HL-60 (cell line): ENCODE measurements at places on chromosomes 3 and 15.

GRCh38 chr3:30012941-30013543 lies 593.4 kb upstream of the TGFBR2 start:
- DNase-seq = peak; percentile 61

- DNase-seq = no peak
Measured at GRCh38 chr3:38205472-38205805, 40.1 kb downstream of the OXSR1 start.

GRCh38 chr3:25581823-25582222 lies 82.9 kb downstream of the TOP2B start:
- no peak for DNase-seq

DNA sequence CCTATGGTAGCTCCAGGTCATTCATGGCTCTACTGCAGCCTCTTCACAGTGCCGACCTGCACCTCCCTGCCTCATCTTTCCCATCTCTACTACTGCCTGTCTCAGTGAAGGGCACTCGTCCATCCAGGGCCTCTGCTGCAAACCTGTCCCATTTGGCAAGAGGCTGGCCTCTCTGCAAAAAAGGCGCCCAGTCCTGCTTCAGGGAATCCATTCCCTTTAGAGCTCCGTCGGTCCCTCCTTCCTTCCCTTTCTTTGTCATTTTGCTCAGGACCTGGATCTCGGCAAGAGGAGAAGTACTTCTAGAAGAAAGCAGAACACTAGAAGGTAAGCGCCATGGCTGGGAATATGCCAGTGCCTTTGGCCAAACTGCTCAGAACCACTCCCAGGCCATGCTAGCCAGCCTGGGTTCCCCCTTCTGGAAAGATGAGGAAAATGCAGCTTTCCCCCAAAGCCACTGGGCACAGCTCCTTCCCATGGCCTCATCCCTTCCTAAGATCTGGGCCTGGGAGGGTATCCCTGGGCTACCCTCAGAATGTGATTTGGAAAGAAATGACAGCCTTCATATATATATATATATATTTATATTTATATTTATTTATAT lies 6.4 kb upstream of the ISL2 start:
- peak; percentile 52 for DNase-seq

GRCh38 chr3:31624083-31624709 lies 91.5 kb downstream of the STT3B start:
- DNase-seq = no peak

- DNase-seq = peak; percentile 43
Measured at GRCh38 chr15:31128919-31129768, 27.6 kb upstream of the TRPM1 start.

DNA sequence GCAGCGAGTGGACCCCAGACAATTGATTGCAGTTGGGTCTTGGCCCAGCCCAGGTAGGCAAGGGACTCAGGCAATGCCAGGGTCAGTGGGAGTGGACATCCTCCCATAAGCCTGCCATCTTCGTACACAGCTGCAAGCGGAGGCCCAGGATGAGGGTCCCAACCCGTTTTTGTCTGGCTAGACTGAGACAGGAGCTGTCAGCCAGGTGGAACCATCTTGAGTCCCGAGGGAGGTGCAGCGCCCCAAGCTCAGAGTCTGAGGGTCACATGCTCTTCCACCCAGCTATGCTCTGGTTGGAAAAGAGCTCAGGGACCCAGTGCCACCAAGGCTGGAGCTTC lies 22.6 kb upstream of the IP6K2 start:
- DNase-seq = no peak

- no peak for DNase-seq
Measured at GRCh38 chr3:123439806-123440580, 8.9 kb downstream of the ADCY5 start.

- DNase-seq = no peak
Measured at GRCh38 chr3:105836533-105836932, 32.3 kb downstream of the CBLB start.

- DNase-seq = no peak
Measured at GRCh38 chr15:68556139-68556990, 22.4 kb upstream of the CORO2B start.
